Esophagus squamous epithelium (tissue), 5 donors: ENCODE measurements at places on chromosomes 7 and 10.

DNA sequence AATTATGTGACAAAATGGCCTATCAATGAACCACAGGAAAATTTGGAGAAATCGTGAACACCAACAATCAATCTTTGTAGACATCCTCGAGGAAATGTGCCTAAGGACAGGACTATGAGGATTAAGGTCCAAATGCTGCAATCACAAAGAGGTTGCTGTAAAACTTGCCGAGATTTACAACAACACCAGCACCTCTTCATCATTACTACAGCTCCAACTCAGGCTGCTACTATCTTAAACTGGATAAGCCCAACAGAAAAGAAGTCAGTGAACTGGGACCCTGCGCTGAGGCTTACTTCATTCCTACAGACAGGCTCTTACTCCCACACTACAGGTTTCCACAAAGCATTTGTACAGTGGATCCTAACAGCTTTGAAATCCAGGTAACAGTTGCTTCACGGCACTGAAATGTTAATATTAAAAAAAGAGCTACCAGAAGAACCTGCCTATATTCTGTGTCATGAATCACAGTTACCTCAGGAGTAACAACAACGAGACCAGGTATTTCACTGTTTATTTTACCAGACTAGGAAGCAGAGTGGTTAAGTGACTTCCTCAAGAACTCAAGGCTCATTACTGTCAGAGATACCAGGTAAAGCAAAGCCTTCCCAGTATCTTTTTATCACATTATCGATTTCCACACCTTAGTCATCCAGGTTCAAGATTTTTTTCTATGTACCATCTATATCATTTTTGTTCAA lies 23.9 kb downstream of the CACUL1 start:
- DNase-seq: no peak

DNA sequence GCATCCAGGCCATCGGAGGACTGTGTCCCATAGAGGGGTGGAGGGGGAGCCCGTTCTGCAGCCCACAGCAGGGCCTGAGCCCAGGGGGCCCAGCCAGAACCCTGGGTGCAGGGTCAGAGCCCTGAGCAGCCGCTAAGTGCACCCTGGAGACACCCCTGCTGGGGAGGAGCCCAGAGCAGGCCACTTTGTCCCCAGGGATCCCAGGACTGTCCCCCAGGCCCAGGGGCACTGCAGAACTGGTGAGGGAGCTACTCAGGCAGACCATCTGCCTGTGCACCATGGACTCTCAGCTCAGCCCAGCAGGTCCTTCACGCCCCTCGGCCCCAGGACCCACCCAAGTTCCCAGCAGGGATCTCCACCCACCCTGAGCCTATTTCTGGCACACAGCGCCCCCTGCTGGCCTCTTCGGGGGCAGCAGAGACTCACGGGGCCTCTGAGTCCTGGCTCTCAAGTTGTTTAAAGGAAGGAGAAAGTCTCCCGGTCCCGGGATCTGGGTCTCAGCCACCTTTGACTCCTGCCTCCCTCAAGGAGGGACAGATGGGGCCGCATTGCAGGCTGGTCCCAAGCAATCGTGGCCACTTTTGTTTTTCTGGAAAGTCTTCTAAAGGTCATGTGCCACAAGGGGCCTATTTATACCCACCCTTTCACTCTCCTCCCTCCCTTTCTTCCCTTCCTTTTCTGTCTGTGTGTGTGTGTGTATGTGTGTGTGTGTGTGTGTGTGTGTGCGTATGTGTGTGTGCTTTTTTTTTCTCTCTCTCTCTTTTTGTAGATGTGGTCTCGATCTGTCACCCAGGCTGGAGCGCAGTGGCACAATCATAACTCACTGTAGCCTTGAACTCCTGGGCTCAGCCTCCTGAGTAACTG lies 90.3 kb downstream of the MYL10 start:
- no peak for DNase-seq

GRCh38 chr7:2505401-2505800 lies 14.2 kb upstream of the LFNG start:
- DNase-seq: no peak

DNA sequence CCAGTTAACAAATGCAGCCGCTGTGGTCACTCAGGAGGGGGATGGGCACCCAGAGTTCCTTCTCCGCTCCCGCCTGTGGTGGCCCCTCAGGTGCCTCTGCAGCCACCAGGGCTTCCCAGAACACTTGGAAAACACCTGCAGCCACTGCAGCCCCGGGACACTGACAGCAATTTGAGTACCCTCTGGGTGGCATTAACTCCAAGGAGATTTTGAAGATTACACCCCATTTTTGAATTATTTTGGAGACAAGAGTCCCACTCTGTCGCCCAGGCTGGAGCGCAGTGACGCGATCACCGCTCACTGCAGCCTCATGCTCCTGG lies 32.2 kb downstream of the IL15RA start:
- no peak for DNase-seq

- DNase-seq: no peak
Measured at GRCh38 chr10:60203993-60204618, 185.6 kb downstream of the ANK3 start.

GRCh38 chr7:24882989-24883621 lies 96.9 kb downstream of the OSBPL3 start:
- no peak for DNase-seq

DNA sequence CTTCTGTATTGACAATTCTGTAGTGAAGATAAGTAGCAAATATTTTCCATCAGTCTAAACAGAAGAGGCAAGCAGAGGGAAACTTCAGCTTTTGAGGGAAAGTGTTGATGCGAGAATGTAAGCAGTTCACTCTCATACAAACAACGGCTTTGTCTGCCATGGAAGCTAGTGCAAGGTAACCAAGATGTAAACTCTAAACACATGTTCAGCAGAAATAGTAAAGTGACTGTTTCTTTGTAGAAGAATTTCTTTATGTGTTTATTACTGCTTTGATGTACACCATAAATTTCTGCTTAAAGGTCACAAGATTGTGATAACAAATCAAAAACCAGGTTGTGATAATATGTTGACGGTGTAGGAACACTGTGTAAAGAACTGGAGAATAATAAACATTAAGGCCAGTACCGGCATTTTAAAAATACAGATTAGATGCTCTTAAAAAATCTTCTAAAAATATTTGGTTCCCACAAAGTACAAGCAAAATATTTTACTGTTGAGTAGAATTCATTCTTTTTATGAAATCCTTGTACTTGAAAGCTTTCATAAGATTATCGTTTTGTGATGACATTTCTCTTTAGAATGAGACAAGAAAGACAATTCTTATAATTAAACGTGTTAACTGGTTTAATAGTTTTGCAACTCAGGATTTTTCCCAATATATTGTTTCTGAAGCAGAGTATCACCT lies 34.2 kb downstream of the SEMA3C start:
- no peak for DNase-seq

DNA sequence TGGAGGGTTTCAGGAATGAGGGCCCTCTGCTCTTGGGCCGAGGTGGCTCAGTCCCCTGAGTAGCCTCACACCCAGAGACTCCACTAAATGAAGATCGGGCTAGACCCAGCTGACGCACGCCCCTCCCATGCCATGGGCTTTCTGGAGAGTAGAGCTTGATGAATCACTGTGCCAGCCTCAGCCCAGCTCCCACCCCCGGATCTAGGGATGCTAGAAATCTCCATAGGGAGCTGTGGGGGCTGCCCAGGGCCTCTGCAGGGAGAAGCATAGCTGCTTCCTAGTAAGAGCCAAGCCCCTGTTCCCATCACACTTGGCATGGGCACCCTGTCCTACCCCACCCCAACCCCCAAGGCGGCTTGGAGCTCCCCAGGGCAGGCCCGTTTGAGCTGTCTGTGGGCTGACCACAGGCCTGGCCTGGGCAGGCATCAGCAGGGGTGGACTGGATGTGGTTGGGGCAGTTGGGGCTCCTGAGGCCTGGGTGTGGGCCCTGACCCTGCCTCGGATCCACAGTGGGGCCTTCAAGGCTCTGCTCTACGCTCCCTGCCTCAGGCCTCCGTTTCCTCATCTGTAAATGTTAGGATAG lies 121.2 kb downstream of the ZMIZ1 start:
- no peak for DNase-seq

DNA sequence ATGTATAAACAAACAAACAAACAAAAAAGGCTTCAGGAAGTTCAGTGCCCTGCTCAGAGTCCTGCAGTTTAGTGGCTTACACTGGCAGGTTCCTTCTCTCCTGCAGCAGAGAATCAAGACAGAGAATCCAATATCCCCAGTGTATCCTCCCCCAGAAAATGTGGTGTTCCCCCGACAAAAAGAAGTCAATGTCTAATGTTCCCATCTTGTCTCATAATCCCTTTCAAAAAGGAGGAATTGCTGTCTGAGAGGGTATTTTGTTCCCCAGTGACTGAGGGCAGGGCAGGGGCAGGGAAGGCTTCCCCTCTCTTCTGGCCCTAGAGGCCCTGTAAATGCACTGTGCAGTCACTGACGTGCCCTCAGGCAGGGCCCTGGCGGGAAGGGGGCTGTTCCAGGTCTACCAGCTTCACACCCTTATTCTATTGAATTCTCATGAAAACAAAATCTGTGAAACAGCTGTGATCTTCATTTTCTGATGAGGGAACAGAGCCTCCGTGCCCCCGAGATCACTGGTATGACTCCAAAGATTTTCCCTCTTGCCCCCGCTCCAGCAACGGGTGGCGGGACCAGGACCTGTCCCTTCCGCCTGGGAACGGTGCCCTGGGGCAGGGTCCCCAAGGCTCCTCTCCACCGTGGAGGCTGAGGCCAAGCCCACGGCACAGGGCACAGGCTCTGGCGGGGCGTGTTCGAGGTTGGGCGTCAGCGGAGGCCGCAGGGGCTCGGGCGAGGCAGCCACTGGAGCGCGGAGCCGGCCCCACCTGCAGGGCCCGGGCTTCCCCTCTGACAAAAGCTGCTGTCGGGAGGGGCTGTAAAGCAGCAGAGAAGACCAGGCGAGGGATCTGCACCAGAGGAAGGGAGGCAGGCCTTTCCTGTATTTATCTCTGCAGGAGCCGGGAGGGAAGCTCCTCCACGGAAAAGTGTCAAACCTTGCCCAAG lies 13.4 kb upstream of the WDFY4 start:
- DNase-seq: peak; percentile 24

GRCh38 chr10:27500886-27501285 lies 3.2 kb upstream of the RAB18 start:
- DNase-seq: no peak

DNA sequence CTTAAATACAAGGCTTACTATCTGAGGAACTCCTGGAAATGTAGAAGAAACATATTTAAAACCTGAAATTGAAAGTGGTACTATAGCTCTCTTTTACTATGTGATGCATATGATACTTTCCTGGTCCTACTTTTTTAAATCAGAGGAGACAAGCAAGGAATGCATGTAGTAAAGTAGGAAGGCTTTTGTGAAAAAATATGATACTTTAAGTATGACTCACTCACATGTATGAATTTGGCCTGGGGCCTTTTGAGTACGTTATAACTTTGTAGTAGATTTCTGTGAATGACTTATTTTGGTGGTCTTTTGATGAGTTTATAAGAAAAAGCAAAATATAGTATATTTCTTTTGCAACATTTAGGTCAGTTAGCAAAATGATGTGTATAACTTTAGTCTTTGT lies 53.8 kb downstream of the TAX1BP1 start:
- DNase-seq: no peak

GRCh38 chr10:132541129-132541528 lies 3.5 kb downstream of the INPP5A start:
- no peak for DNase-seq
